ENCODE measurements at places on chromosomes 1 and 21.

DNA sequence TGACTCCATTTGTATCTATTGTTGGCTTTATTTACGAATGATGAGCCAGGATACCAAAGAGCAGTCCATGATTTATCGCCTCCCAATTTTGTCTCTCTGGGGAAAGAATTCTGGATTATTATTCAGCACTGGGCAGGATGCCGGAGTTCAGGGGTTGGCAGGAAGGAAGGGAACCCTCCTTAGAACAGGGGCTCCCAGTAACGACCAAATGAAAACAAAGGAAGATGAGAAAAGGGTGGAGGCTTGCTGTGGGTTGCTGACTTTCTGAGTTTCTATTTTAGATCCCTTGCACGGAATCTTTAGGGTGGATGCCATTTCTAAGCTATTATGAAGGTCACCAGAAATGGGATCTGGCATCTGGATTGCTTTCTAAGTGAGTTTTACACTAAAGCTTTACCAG is 231.2 kb upstream of the LYPLAL1 start:
- DNase-seq, result no peak

DNA sequence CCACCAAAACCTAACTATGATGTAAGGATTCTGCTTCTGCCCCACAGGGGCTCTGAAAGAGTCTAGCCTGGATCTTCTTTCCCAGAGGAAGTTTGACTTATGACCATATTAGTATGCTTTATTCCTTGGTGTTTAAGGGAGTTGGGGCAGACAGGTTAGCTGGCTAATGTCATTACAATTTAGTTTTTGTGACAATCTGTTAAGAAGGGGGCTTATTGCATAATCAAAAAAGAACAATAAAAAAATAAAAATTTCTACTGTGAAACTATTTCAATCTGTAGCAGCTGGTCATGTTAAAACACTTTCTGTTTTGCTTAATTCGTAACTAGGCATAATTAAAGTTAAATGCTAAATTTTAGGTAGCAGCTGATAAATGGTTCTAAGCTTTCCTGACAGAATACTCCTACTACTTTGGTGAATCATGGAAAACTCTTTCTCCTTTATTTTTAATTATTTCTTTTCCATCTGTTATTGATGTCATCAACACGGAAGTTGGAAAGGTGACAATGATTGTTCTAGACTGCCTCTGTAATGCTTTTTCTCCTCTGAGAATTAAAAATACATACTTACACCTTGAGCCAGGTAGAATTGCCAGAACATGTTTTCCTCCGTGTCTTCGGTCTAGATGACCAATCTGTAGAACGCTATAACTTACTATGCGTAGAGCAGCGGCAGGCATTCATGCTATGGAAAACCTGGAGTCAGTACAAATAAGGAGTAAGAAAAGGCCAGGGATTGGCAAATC is 18.6 kb downstream of the DYRK3 start:
- DNase-seq, result no peak

DNA sequence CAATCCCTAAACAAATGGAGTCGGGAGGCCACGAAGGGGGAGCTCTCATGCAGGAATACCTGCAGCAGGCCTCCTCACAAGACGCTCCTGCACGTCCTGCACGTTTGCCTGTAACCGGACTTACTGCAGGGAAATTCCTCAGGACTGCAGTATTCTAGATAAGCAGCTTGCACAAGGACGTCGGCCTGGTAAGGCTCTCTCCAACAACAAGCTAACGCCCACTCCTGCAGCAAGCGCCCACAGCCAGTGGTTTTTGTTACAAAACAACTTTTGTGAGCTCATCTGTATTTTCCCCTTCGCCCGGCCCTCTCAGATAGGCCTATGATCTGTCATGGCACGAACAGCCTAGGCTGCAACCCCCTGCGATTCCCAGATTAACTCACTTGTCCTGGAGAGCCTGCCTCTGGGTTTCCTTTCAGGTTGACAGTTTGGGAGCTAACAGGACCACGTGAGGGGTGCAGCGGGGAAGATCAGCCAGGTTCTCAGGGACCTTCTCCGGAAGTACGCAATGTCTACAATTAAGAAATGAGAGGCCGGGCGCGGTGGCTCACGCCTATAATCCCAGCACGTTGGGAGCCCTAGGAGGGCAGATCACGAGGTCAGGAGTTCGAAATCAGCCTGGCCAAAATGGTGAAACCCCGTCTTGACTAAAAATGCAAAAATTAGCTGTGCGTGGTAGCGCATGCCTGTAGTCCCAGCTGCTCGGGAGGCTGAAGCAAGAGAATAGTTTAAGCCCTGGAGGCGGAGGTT is 921 bp upstream of the MIB2 start:
- DNase-seq, result no peak

DNA sequence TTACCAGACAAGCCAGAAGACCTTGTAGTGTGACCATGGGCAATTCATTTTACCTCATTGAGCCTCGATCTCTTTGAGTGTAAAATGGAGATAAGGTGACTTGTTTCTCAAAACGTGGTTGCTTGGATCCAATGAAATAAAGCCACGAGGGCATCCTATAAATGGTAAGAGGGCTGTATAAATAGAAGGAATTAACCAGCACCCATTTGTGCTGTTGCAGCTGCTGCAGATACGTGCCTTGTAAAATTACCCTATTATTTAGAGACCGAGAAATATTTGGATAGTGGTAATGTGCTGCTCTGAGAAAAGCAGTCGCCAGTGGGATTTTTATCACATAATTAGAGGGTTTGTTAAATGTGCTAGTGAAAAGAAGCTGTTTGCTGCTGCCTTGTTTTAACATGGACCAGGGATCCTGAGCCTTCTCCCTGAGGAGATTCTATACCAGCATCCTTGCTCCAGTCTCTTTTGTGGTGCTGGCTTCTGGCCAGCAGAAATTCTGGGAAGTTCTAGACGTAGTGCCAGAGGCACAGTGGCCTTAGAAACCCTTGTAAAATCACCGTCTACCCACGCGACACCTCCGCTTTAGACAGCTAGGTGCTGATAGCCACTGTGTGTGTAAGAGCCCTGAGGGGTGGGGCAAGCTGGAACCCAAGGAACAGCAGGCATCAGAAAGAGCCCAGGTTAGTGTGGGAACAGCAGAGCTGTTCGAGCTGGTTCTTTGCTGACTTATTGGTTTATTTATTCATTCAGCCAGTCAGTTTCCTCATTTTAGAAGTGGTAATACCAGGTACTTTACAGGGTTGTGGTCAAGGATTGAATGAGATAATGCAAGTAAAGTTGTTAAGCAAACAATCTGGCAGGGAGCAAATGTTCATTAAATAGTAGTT is 137.5 kb downstream of the NOS1AP start:
- no peak for DNase-seq

- DNase-seq, result no peak
These were observed 48.5 kb upstream of the ZNF644 start for GRCh38 chr1:91070298-91070697.

GRCh38 chr1:36881068-36881405 is 153.3 kb downstream of the GRIK3 start:
- DNase-seq, result no peak

GRCh38 chr21:29231756-29232529 is 66.8 kb upstream of the BACH1 start:
- no peak for DNase-seq

- no peak for DNase-seq
These were observed 43.8 kb downstream of the C1orf198 start for GRCh38 chr1:230824551-230824918.

GRCh38 chr1:202189001-202189790 is 4.4 kb upstream of the LGR6 start:
- peak; percentile 79 for DNase-seq

DNA sequence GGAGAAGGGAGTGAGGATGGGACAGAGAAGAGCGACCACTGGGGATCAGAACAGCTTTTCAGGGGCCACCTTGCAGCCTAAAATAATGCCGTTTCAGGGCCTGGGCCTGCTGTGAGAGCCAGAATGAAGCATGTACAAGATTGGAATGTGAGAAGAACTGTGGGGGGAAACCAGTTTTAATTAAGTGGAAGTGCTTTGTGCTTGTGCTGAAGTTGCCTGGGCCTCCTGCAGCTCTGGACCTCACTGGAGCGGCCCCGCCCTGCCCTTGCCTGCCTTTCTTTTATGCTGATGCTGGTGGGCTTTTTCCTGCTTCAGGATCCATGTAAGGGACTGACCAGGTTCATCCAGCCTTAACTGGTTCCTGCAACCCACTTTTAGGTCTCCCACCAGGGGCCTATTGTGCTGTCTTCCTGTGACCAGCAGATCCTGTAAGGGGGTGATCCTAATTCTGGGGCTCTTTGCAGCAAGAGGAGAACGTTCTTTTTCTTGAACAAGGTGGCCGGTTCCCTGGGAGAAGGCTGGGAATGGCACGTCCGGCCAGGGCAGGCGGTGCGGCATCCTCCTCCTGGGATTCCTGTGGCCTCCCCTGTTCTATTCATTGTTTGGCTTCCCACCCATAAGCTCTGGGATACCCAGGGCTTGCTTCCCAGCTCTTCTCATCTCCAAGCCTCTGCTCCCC is 3.2 kb downstream of the C1orf226 start:
- DNase-seq, result no peak

DNA sequence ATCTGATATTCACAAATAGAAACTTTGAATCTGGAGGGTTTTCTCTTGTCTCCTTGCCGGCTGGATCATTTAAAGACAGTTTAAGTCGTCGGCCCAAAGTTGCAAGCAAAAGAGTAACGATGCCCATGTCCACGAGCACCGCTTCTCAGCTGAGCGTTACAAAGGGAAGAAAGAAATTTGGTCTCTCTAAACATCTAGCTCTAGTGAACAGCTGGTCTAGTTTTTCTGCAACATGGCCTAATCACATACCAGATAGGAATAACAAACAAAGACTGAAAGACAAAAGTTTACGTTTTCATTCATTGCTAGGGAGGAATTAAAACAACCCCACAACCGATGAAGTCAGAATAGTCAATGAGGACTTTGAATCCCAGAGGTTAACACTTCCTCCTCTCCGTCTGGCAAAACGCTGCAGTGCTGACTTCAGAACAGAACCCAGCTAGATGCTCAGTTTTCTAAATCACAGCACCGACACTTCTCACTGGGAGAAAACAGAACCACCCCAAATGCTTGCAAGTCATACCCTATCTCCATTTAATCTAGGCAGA is 69.4 kb downstream of the NTPCR start:
- DNase-seq, result no peak

GRCh38 chr1:6414443-6414844 is 5.3 kb downstream of the HES2 start:
- DNase-seq, result no peak
